ENCODE measurements at places on chromosomes 4 and X.

DNA sequence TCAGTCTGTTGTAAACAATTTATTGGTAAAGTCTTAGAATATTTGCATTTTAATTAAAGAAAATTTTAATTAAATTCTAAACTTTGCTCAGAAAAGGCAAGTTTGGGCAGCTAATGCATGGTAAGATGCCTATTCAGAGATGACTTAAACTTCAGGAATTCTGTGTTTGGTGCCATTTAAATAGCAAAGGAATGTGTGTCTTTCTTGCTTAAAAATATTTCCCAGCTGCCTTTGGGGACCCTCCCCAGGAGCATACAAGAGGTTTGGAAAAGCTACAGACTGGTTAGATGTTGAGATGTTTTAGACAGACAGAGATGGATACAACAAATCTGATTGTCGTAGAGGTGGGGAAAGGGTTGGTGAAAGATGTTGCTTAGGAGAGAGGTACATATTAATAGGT is 36.5 kb downstream of the AFF2 start:
- no peak for DNase-seq

GRCh38 chr4:187362937-187363857 is 632.4 kb upstream of the ZFP42 start:
- DNase-seq = no peak

- DNase-seq = no peak
These were observed 187.3 kb downstream of the MAB21L2 start for GRCh38 chr4:150769248-150769647.

DNA sequence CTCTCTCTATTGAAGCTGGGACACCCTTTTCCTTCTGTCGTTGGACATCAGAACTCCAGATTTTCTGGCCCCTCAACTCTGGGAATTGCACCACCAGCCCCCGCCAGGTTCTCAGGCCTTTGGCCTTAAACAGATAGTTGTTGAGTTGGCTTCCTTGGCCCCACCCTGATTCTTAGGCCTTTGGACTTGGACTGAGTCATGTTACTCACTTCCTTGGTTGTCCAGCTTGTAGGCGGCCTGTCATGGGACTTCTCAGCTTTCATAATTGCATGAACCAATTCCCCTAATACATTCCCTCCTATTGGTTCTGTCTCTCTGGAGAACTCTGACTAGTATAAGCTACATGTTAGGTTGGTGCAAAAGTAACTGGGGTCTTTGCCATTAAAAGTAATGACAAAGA is 195.7 kb downstream of the GPAT3 start:
- no peak for DNase-seq

DNA sequence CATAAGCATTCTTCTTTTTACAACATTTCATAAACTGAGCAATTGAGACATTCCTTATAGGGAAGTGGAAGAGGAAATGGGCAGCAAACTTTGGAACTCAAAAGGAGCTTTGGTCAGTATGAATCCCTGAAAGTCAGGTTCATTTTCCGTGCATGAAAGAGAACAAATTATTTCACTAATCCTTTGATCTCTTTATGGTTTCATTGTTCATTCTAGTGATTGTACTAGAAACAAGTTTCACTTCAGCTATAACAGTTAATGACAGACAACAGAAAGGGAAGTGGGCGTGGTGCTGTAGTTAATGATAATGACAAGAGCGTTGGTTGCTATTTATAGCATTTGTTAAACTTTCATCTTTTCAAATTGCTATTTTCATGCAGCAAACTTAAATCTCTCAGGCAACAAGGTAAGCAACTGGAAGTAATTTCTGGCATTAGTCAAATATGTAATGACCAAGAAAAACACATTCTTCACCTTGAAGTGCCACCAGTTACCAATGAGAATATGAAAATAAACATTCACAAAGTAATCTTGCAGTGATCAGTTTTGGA is 98.4 kb downstream of the AREG start:
- no peak for DNase-seq

DNA sequence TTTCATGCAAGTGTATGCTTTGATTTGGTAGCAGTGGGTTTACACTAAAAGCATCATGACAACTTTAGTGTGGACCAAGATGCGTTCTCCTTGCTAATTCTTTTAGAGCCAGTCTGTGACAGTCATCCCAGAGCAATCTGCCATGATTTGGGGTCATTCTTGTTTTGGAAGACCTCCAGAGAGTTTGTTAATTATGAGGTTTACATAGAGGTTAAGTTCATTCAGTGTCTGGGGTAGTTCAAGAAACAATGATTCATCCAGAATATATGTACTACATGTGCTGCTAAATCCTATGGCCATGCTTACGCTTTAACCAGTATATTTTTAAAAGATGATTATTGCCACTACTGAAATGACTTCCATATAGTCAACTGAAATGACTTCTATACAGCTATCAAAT is 328.5 kb upstream of the AGA start:
- DNase-seq = no peak

GRCh38 chrX:129655547-129656249 is 942 bp upstream of the APLN start:
- DNase-seq = peak; percentile 39

GRCh38 chr4:176614793-176615192 is 177.9 kb downstream of the VEGFC start:
- DNase-seq = no peak

GRCh38 chr4:111268769-111269414 is 646.0 kb upstream of the PITX2 start:
- DNase-seq = no peak

GRCh38 chr4:3257103-3257555 is 8.2 kb downstream of the MSANTD1 start:
- peak; percentile 89 for DNase-seq

GRCh38 chrX:134868771-134869495 is 121.9 kb upstream of the SMIM10 start:
- DNase-seq = no peak

DNA sequence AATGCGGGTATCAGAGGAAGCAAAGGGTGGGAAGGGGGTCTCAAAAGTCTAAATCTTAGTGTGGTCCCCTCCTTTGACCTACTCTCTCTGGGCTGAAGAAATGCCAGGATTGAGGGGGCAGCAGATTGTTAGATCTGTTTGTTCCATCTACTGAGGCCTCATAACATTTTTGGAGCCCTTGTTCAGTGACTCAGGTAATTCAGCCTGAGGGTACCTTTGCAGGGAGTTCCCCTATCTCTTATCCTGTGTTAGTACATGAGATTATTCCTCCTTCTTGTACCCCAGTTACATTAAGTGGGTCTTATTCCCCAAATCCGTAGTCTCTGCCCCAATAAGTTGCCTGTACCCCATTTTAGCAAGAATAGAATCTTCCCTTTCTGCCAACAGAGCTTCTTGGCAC is 79.0 kb downstream of the RTL9 start:
- DNase-seq = no peak

DNA sequence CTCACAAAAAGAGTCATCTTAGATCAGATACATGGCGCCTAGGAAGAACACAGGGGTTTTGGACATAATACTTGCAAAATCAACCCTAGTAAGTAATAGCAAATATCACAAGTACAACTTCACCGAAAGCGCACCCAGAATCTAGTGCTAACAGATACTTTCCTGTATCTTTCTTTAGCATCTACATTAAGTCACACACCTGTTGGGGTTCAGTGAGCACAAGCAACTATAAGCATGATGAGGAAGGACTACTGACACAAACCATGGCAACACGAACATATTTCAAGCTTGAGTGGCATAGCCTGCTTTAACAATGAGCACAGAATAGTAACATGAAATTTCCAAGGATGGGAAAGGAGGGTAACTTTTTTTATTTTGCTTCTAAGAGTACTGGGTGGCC is 116.1 kb downstream of the GPC3 start:
- no peak for DNase-seq

DNA sequence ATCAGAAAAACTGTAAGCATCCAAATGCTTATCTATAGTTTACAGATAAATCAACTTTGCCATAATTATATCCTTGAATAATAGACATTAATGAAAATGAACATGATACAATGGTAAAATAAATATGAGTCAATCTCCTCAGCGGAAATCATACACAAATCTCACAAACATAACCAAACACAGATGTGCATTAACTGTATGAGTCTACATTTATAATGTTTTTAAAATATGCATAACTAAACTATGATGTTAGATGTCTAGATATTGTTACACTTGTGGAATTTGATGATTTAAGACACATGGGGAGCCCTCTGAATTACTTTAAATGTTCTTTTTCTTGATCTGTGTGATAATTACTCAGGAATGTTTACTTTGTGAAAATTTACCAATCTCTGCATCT is 951.2 kb downstream of the TECRL start:
- DNase-seq = no peak

DNA sequence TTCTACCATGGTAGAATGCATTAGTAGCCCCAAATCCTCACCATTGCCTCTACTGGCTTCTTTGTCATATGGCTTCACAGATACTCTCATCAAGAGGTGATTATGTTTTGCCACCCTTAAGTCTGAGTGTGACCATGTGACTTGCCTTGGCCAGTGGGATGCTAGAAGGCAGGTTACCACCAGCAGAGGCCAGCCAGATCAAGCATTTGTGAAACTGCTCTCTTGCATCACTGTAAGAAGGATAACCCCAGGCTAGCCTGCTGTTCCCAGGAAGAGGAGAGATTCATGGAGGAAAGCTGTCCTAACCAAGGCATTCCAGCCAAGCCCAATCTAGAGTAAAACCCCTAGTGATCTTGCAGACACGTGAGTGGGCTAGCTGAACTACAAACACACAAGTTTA is 46.8 kb downstream of the USP46 start:
- no peak for DNase-seq

DNA sequence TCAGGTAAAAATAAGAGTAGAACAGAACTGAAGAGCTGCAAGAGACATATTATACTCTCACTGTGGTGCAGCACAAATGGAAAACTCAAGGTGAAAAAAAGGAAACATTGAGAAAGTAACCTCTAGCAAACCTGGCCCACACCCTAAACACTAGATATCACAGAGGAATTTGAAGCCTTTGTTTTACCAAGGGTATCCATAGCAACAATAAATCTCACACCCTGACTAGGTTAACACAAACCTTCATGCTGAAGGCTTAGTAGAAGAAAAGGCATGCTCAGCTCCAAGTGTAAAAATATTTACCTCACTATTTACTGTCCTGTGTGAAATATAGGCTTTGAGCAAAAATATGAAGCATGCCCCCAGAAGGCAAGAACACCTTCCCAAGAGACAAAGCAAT is 61.9 kb upstream of the TAB3 start:
- no peak for DNase-seq

DNA sequence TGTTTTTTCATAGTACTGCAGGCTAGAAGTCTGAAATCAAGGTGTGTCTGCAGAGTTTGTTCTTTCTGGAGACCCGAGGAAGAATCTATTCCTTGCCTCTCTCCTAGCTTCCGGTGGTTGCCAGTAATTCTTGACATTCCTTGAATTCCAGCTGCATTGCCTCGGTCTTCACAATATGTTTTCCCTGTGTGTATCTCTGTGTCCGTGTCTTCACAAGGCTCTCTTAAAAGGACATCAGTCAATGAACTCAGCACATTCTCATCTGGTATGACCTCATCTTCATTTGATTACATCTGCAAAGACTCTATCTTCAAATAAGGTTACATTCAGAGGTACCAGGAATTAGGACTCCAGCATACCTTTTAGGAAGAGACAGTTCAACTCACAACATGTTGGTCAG is 163.4 kb downstream of the BANK1 start:
- no peak for DNase-seq

- no peak for DNase-seq
These were observed 79.2 kb downstream of the GRIA3 start for GRCh38 chrX:123263270-123263669.

DNA sequence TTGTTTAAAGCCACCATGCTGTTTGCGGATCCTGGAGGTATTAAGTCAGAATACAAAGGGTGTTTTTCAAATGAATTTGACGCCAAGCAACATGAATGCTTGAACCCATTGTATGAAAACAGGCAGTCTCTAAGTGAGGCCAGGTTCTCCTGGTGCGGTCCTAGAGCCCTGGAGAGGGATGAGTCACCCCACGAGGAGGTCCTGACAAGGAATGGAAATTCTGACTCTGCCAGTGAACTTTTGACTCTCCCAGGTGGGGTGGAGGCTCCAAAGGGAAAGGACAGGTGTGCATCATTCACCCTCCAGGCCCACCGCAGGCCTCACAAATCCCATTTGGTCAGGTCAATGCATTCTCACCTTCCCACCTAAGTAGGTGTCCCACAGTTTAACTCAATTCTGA is 1.5 kb downstream of the TRIM2 start:
- DNase-seq = no peak

- no peak for DNase-seq
These were observed 25.2 kb downstream of the TAF7L start for GRCh38 chrX:101265869-101266428.

- no peak for DNase-seq
These were observed 43.4 kb upstream of the KLF3 start for GRCh38 chr4:38620527-38621027.

- peak; percentile 44 for DNase-seq
These were observed 14.4 kb upstream of the FAM9A start for GRCh38 chrX:8815460-8816065.

- DNase-seq = no peak
These were observed 43.5 kb downstream of the CLOCK start for GRCh38 chr4:55503169-55503568.

GRCh38 chrX:36422368-36422767 is 502.8 kb downstream of the CFAP47 start:
- DNase-seq = no peak

DNA sequence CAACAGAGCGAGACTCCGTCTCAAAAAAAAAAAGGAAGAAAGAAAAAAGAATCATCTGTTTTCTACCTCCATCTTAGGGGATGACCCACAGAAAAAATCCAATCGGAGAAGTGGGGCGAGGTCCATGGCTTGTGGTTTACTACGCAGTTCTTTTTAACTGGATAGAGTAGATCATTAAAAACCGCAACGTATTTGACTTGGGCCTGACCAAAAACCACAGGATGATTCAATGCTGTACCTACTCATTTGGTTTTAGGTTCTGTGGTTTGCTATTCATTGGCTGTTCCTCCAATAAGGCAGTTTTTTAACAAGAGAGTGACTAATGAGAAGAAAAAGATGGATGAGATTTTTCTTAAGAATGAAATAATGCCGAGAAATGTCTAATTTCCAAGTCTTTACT is 83.7 kb downstream of the FREM3 start:
- DNase-seq = no peak

- no peak for DNase-seq
These were observed 22.2 kb downstream of the LIAS start for GRCh38 chr4:39480902-39481695.

GRCh38 chr4:141530627-141531026 is 105.8 kb upstream of the IL15 start:
- no peak for DNase-seq

GRCh38 chr4:52076731-52077130 is 25.6 kb downstream of the SPATA18 start:
- DNase-seq = no peak
